Stimulated activated CD4-positive, alpha-beta T cell treated with anti-CD3 and anti-CD28 coated beads, Interleukin-1b, Interleukin-23, amount 100 ng/mL, for 1 hour (primary cell): ENCODE measurements at places on chromosomes 5 and 9.

- DNase-seq: no peak
Observed at GRCh38 chr5:128708841-128709240, 170.8 kb upstream of the FBN2 start.

DNA sequence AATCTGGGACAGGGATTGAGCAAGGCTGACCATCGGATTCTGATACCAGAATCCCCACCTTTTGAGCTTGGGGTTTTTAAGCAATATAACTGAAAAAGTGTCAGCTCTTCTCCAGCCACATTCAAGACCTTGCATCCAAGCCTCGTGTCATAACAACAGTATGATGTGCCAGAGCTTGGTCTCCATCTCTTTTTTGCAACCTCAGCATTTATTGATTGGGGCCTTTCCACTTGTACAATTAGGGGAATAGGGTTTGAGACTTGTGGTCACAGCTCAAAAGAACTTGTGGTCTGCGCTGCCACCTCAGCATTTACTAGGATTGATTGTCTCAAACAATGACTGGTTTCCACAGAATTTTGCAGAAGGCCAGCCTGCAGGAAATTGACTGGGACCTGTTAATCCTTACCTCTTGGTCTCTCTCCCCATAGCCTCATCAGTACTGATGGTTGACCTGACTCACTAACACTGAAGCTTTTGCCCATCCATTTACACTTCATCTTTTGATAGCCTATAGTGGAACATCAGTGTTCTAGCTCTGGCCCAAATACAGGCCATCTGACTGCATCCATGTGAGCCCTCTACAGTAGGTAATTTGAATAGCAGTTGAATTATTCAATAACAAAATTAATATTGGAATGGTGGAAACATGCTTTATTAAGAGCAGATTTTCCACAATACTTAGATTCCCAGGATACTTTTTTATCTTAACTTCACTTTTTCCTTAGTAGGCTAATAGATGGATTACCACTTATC lies 381.6 kb upstream of the PRR16 start:
- no peak for DNase-seq

DNA sequence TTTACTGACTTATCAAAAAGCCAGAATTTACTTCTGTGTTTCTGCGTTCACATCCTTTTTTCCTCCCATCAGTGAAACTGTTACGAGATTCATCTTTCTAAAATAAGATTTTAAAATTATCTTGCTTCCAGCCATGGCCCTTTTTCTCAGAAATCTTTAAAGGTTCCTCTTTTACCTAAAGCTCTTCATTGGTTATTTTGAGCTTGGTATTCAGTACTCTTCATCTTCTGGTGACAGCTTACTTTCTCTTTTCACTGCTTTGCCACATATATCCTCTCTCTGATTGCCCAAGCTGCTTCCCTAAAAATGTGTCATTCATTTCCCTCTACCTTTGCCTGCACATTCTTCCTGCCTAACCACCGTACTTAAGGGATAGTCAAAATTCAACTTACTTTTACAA lies 32.3 kb downstream of the TGFBR1 start:
- DNase-seq: no peak

GRCh38 chr5:151577566-151577965 lies 13.6 kb downstream of the FAT2 start:
- DNase-seq: no peak

GRCh38 chr5:107636555-107636954 lies 34.2 kb downstream of the EFNA5 start:
- no peak for DNase-seq

- DNase-seq: no peak
Observed at GRCh38 chr5:148913493-148913892, 87.1 kb downstream of the ADRB2 start.

- no peak for DNase-seq
Observed at GRCh38 chr9:134963546-134963945, 45.8 kb upstream of the FCN1 start.

DNA sequence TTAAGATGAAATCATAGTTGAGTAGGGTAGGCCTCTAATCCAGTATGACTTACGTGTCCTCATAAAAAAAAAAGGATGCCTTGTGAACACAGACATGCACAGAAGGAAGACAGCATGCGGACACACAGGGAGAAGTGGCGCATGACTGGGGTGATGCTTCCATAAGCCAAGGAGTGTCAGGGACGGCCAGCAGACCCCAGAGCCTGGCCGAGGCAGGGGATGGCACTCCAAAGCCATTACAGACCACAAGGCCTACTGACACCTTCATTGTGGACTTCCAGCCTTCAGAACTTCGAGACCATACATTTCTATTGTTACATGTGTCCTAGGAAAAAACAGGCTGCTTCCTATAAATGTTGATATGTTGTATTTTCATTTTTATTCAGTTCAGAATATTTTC lies 19.9 kb downstream of the EHMT1 start:
- no peak for DNase-seq

- no peak for DNase-seq
Observed at GRCh38 chr9:82987370-82988189, 75.4 kb downstream of the RASEF start.

DNA sequence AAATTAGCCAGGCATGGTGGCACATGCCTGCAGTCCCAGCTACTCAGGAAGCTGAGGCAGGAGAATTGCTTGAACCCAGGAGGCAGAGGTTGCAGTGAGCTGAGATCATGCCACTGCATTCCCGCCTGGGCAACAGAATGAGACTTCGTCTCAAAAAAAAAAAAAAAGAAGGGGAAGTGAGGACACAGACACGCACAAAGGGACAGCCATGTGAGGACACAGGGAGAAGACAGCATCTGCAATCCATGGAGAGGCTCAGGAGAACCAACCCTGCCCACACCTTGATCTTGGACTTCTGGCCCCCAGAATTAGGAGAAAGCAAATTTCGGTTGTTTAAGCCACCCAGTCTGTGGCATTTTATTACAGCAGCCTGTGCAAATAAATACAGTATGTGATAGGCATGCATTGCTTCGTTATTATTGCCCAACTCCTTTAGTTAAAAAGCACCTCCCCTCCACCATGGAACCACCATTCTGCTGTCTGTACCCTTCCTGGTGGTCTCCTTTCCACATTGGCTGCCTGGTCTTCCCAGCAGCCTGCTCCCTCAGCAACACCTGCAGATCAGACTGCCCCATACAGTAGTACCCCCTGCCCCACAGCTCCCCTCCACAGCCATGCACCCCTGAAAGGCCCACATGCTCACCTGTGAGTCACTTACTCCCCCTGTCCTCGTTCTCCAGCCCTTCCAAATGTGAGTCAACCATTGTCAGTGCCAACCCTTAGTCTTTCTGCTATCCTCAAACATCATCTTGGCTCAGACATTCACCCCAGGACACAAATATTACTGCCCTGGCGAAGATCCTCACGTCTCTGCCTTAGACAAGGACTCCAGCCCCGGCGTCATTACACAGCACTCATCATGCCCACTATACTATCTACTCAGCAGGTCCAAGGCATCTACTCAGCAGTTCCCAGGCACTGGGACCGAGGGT lies 128.8 kb downstream of the ROR2 start:
- DNase-seq: no peak

DNA sequence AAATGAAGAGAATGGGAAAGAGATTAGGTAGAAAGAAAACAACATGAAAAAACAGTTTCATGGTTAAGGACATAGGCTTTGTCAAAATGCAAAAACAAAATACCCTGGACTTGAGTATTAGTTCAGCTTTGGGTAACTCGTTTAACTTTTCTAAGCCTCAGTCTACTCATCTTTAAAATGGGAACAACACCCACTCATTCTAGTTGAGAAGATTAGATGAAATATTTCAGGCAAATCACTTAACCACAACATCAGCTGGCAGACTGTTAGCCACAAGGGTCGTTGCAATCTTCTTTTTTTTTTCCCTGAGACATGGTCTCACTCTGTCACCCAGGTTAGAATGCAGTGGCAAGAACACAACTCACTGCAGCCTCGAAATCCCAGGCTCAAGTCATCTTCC lies 185.6 kb downstream of the DCP2 start:
- no peak for DNase-seq

GRCh38 chr9:6149315-6149714 lies 66.3 kb upstream of the IL33 start:
- DNase-seq: no peak

GRCh38 chr9:134370213-134370492 lies 43.9 kb downstream of the RXRA start:
- no peak for DNase-seq
